Right hindlimb (tissue), 1 donor: ENCODE measurements at places on chromosomes 4 and X.
A peak's percentile ranks its signal among the peaks of the same experiment; 100 is the strongest.

GRCh38 chr4:87589531-87589930 is 18.8 kb upstream of the DSPP start:
- DNase-seq: no peak

DNA sequence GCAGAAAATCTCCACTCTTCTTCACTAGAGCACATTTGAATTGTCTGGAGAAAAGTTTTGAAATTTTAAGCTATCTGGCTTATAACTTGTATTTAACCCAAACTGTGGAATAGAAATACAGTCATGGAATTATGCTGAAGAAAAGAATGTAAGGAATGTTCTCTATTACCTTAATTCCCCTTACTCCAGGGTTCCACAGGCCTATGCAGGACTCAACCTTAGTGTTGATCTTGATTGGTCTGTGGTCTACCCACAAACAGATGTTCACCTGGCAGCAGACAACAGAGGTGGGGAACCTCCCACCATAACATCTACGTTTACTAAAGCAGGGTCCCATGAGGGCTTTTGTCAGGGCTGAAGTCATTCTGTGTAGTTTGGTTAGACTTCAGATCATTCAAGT is 189.3 kb upstream of the GPRIN3 start:
- DNase-seq: no peak

DNA sequence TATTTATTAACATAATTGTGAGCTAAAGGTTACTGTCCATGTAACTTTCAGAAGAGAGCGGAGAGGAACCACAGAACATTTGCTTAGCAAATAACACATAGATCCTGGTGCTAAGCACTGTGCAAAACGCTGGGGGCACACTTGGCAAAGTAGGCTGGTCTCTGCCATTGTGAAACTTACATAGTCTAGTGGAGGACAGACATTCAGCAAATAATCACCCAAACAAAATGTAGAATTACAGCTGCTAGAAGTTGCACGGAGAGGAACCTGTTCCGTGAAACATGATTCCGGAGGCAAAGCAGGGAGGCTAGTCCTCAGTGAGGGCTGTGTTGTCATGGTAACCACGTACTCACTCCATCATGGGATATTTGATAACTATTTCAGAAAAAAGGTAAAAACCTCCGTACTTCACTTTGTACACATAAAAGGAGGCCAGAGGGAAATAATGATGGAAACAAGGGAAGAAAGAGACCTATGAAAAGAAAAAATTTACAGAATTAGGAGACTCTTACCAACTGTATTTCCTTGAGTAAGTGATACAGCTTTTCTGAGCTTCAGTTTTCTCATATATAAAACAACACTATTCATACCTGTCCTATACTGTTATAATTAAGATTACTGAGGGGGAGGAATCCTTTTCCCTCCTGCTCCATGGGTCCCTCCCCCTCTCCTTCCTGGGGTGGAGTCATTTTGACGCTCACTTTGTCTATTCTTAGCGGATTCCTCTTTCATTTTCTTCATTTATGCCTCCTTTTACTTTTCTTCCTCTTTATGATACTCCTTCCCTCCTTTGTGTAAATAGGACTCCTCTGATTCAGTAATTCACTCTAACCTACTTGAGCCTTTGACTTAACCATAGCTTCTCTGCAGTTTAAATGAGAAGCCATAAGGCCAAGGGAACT is 825 bp upstream of the RASGEF1B start:
- DNase-seq: peak; percentile 44

- peak; percentile 87 for DNase-seq
Observed at GRCh38 chrX:135421537-135421931, 210 bp upstream of the SMIM10L2A start.

GRCh38 chrX:149962859-149963757 is 24.8 kb upstream of the EOLA2 start:
- peak; percentile 55 for DNase-seq

- DNase-seq: no peak
Observed at GRCh38 chr4:86451560-86452330, 91.9 kb upstream of the MAPK10 start.

- no peak for DNase-seq
Observed at GRCh38 chrX:9988762-9989161, 21.6 kb downstream of the CLDN34 start.

GRCh38 chrX:47618923-47619485 is 653 bp downstream of the SYN1 start:
- no peak for DNase-seq

GRCh38 chrX:106919932-106920452 is at the start of gene CLDN2:
Gene CLDN2 (plus strand): TSS chrX:106920402. CDS start chrX:106928229, 7,827 bp downstream.
- no peak for DNase-seq

DNA sequence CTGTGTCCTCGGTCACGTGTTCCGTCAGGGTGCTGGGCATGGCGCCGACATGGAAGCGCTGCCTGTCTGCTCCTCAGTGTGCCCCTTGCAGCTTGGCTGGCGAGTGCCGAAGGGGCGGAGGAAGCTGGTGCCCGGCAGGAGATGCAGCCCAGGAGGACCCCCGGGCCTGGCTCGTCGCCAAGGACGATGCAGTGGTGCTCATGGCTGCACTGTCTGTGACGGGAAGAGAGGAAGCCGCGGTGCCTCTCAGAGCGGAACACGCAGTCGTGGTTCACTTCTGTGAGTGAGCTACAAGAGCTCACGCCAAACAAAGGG is 38.1 kb downstream of the FGFRL1 start:
- peak; percentile 30 for DNase-seq

GRCh38 chr4:113080050-113080449 is 30.6 kb downstream of the ANK2 start:
- DNase-seq: no peak

GRCh38 chr4:140163029-140163810 is 9.2 kb upstream of the MAML3 start:
- DNase-seq: peak; percentile 25

GRCh38 chrX:118734909-118735308 is 7.5 kb downstream of the IL13RA1 start:
- DNase-seq: no peak
